ENCODE measurements at places on chromosomes 11 and 22.

DNA sequence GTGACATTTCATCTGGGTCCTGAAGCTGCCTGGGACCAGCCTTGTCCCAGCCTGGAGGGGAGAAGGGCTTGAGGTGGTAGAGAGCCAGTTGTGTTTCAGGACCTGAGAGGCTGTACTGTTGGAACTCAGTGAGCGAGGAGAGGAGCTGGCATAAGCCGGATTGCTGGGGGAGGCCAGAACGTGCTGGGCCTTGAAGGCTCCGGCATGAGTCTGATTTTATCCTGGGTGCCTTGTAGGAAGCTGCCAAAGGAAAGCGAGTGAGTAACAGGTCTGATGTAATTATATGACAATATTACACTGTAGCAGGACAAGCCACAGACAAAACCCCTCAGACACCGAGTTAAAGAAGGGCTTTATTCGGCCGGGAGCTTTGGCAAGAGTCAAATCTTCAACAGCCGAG lies 17.2 kb downstream of the AP2A2 start:
- DNase-seq = no peak

GRCh38 chr11:92154110-92154509 lies 70.5 kb upstream of the FAT3 start:
- no peak for DNase-seq

GRCh38 chr22:19823191-19823901 lies 31.3 kb downstream of the GNB1L start:
- DNase-seq = no peak

DNA sequence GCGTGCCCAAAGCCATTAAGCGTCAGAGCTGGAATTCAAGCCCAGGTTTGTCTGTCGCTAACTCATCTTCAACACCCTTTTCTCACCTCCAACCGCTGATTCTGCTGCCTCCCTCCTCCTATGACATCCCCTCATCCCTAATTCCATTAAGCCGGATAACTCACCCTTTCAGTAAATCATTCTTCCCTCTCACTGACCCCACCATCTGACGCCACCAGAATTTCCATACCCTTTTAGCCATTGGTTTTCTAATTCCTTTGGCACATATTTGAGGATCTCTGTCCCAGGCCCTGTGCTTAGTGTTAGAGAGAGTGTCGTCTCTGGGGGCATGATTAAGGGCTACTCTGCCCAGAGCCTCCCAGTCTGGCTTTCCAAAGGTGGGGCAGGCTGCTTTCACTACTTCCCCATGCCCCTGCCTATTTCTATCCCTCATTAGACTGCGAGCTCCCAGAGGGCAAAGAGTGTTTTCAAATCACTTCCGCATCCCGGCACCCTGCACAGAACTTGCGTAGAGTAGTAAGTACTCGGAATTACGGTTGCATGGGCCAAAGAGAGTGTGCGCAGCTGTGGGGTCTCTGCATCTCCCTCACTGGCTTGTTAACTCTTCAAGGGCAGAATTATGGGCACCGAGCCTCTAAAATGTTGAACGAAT lies 3.9 kb downstream of the KLHL35 start:
- no peak for DNase-seq

DNA sequence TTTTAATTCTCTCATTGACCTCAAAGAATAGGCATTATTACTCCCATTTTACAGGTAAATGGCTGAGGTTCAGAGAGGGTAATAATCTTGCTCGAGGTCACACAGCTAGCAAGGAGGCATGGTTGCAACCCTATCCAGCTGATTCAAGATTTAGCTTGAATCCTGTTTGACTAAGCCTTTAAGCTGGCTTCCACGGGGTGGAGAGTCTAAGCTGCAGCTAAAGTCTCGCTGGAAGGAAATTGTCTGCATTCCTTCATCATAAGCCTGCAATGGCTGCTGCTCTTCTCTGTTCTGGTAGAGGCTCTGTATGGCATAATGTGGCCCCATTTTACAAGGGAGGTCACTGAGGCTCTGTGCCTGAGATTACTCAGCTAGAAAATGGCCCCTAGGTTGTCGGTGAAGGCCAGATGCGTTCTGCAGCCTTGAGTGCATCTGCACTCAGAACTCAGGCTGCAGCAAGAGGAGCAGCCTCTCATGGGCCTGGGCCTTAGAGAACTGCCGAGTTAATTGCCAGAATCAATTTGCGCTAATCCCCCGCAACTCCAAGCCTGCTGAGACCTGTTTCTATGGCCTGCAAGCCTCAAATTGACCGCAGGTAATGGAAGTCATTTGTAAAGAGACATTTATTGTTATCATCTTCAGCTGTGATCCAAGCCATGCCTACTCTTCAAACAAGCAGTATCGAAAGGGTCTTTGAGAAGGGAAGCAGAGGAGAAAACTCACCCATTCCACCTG lies 44.1 kb upstream of the SEZ6L start:
- no peak for DNase-seq

DNA sequence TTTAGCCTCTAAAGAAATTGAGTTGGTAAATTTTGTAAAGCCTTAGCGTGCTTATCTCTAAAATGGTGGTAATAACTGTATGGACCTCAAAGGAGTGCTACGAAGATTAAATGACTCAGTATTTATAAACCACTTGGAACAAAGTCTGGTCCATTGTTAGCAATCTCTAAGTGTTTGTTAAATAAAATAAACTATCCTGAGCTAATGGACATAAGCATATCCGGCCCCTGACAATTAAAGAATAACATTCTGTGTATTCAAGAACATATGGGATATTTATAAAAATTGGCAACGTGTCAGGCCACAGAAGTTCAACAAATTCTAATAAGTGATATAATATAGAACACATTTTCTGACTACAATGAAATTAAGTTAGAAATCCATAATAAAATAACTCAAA lies 71.0 kb downstream of the MYEOV start:
- no peak for DNase-seq

DNA sequence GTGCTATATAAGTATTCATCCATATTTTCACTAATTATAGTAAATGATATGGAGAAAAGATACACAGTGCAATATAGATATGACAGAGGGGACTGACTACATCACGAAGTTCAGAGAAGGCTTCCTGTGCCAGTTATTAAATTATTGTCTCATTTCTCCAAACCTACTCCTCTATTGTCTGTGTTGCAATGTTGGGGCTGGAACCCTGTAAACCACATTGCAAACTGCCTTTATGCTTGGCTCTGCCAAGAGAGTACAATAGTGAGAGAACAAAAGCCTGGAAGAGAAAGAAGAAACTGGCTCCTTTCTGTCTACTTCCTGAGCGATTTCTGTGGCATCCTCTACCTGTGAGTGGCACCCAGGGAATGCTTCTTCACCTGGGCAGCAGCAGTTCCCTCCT lies 46.4 kb downstream of the ME3 start:
- DNase-seq = no peak

DNA sequence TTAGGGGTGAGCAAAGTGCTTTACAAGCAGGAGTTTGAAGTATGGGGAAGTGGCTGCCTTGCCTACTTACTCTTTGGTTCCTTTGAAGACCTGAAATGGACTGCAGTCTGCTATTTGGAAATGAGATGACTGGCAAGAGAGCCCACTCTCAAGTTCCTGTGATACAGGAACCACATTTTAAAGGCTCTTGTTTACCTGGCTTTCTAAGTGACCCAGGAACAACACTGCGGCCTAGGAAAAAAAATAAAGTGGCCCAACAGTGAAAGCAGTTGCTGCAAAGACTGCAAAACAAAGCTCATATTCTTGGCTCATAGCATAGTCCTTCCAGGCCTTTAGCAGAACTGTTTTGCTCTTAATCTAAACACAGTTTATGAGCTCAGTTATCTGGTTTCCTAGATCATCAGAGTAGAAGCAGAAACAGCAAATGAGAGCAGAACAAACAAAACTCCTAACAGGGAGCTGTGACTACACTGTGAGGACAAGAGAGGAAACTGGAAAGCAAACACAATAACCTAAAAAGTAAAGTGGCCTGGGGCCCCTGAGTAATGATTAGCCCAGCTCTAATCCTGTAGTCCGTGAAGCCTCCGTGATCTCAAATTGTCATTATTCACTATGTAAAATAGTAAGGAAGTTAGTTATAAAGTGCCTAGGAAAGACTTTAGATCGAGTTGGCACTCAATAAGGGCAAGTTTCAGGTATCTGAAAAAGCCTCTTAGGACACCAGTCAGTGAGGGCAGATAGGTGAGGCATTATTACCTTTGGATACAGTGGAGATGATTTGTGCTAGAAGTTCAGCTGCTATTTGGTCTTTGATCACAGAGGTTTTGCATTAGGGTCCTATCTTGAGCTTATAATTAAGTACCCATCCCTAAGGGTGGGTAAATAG lies 11.5 kb downstream of the CCDC117 start:
- DNase-seq = no peak

- no peak for DNase-seq
These were observed 68.5 kb upstream of the IGLL5 start for GRCh38 chr22:22818861-22819855.

DNA sequence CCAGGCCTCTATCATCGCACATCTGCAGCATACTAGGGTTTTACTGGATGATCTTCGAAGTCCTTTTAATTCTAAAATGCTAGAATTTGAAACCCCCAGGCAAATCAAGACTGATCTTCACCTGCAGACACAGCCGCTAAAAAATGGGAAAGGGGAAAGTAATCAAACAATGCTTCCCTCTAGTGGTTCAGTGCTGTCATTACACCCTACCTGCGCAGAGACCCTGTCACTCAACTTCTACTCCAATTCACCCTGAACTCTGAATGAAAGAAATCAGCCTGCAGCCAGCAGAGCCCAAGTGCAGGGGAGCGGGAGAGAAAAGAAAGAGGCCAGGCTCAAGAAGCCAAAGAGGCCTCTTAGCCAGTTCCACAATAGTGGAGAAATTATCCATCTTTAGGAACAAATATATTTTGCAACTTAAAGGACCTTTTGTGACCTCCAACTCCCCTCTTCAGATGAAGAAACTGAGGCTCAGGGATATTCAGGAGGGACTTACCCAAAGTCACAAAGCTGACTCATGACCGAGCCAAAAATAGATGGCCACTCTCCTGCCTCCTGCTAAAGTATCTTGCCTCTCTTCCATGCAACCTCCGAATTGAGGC lies 33.0 kb downstream of the SERGEF start:
- DNase-seq = no peak

DNA sequence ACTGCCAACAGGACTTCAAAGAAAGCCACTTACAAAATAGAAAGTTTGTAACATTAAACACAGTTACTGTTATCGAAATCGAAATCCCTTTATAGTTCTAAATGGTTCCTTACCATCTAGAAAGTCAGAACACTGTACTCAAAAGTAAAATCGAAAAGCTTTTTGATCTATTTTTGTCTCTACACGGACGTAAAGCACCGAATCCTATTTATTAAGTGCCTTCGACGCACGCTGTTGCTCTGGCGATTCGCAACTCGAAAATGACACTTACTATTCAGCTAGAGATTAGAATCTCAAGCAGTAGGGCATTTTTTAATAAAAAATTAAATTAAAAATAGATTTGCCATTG lies 78.3 kb downstream of the LARGE1 start:
- DNase-seq = no peak

DNA sequence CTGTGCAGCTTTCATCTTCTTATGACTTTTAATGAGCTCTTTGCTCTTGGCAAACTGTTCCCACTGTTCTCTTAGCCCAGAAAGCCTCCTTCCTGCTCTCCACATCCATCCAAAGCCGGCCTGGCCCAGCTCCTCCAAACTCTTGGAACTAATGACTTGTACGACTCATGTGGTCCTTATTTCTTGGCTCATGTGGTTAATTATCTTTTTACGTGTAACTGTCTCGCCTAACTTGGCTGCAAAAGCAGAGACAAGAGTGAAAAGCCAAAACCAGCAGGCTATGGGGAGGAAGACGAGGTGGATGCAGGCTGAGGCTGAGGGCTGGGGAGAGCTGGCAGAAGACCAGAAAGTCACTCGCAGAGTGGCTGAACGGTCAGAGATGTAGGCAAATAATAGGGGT lies 5.5 kb downstream of the CSNK2A3 start:
- DNase-seq = no peak

DNA sequence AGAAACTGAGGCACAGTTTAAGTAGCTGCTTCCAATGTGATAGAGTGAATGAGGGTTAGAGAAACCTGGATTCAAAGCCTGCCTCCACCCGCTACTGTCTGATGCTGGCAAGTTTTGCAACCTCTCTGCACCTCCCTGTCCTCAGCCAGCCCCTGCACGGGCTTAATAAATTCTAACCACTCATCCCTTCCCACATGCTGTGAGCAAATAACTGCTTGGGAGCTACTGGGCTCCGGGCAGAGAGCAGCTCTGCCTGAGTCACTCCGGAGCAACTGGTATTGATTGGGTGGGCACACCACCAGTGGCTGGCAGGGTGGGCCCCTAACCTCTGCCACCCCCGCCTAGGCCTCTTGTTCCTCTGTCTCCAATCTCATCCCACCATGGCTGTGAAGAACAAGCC lies 104.3 kb upstream of the SYT13 start:
- no peak for DNase-seq

DNA sequence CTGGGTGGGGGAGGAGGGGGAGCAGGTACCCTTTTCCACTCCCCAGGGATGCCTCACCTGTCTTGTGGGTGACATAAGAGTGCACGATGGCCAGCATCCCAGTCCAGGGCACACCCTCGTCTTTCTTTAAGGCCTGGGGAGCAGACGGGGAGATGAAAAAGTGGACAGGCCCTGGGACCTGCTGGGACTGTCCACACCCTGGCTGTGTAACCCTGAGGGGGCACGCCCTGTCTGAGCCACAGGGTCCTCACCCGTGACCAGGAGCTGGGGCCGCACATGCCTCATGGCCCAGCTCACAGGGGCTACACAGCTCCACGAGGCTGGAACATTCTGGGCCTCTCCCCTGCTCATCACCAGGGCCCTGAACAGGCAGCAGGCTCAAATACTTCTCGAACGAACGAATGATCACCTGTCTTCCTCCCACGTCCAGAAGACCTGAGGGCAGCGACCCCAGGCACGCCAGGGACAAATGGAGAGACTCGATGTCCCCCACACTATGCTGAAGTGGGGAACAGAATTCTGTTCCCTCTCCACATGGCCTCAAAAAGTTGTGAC lies 123.9 kb downstream of the PHF21B start:
- no peak for DNase-seq

GRCh38 chr11:33976495-33977199 lies 74.9 kb upstream of the CAPRIN1 start:
- DNase-seq = no peak

DNA sequence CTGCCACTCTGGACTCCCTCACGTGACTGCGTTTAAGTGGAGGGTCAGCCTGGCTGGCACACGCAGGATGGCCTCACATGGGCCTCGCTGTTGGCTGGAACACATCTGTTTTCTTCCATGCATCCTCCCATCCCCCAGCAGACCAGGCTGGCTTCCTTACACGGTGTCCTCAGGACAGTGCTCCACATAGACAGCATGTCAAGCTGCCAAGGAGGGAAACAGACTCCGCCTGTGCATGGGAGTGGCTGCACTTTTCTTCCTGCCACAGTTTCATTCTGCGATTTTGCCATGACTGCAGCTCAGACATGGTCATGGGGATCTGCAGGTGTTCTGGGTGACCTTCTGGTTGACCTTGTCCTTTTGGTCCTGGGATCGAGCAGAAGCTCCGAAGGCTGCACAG lies 344.2 kb downstream of the SHANK2 start:
- no peak for DNase-seq
